Adrenal gland (tissue), 19 donors: ENCODE measurements at places on chromosomes 4 and X. TPM values are rescaled to one million over a fixed set of nuclear protein-coding genes. Genes with fewer than 3 reads are reported as not detected.

Gene SPANXA1
- total RNA-seq = not detected

Gene FAM9B
- total RNA-seq = not detected

Gene UGT2A1
- total RNA-seq = not detected

DNA sequence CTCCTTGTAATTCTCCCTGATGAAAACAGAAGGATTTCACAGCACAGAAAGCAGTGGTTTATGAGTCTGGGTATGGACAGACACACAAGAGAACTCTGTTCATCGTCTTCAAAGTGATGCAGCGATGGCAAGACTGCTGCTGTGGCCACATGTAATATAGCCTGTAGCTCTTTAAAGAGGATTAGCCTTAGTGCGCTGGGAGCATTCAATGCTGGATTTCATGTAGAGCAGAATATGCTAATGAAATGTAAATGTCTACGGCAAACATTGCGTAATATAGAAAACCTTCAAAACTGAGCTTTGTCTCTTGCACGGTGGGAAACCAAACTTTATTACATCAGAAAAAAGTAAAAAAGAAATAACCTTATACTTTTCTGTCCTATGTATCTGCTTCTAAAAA, 42.9 kb downstream of the ALPK1 start:
- no peaks in the 10 kb centered on the region for H3K27me3 ChIP-seq
- H3K4me1 ChIP-seq = no peaks in the 10 kb centered on the region
- H3K36me3 ChIP-seq = no peaks in the 10 kb centered on the region

DNA sequence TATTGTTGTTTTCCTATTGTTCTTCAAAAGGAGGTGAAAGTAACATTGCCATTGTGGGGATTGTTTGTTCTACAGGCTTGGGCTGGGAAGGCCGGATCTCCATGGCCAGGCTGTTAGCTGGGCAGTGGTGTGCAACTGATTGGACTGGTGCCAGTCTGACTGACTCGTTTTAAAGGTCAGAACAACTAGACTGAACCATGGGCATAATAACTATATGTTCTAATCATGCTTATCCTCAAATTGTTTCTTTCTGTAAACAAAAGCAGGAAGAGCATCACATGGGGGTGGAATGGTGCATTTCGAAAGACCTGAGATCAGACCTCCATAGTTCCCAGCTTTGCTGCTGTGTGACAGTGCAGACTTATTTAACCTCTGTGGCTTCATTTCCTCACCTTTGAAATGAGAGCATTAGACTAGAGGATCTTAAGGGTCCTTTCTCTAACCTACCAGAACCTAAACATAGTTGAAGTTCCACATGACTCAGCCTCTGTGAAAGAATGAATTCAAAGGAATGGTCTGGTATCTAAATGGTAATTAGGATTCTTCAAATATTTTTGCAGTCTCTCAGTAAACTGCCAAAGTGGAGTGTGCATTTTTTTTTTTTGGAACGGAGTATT, 66.7 kb upstream of the PGRMC2 start:
- H3K36me3 ChIP-seq = no peaks in the 10 kb centered on the region
- no peak for DNase-seq
- H3K4me3 ChIP-seq = no peak overlapping the region
- H3K27me3 ChIP-seq = no peaks in the 10 kb centered on the region
